ENCODE measurements at places on chromosomes 7 and 10. TPM values are rescaled to one million over a fixed set of nuclear protein-coding genes. Genes with fewer than 3 reads are reported as not detected.

INHBA gene
- total RNA-seq, result 4.2 TPM

ADIRF gene
- total RNA-seq, result 47.5 TPM

ANXA8 gene
- not detected for total RNA-seq

GFRA1 gene
- 5.1 TPM for total RNA-seq

LIPJ gene
- total RNA-seq, result not detected

MSMB gene
- total RNA-seq, result not detected
